ENCODE measurements at places on chromosomes 4 and X.

DNA sequence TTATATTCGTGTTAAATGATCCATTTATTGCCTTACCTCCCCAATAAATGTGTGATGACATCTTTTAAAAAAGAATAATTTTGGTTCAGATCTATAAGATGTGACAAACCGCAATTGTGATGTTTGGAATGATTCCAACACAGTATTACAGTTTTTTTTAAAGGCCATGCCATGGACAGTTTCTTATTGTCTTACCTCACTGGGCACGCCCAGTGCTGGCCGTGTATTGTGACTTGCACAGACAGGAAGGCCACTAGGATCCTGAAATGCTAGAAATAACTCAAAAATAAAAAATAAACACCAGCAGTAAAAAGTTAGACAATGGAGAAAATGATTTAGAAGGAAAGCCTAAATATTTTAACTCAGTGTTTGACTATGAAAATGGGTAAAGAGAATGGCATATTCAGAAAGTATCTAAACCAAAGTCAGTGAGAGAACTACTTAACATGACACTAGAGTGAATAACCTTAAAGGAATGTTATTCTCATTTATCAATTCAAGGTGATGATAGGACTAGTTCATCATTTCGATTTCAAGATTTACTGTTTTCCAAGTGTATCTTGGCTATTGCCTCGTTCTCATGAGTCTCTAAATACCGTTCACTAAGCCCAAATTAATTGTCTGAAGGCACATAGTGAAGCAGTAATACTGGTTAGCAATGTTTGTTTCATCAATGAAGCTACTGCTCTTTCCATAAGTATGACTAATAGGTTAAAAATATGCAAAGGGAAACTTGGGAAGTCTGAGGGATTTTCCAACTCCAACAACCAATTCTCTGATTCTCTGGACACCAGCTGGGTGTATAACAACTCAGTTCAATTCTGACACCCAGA, 46.1 kb upstream of the VEGFC start:
- no peak for ATAC-seq

- ATAC-seq: no peak
Measured at GRCh38 chr4:174451718-174452296, 70.5 kb downstream of the HPGD start.

- no peak for ATAC-seq
Measured at GRCh38 chrX:45719751-45720501, 519.2 kb upstream of the DIPK2B start.

- no peak for ATAC-seq
Measured at GRCh38 chr4:27316176-27316575, 455.5 kb downstream of the STIM2 start.

DNA sequence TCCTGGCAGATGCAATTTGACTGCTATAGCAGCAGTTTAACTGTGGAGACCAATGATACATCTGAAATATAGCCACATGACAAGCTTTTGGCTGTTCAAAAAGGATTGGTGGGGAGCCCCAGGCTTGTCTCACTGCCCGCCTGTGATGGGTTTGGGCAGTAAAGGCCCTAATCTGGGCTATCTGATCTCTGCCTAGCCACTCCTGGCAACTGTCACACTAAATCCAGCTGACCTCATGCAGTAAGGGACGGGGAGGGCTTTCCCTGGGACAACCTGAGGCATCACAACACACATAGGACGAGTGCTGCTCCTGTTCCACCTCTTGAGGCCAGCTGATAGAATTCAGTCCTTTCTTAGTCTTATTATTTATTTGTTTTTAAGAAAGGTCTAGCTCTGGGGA, 56.2 kb downstream of the CCDC158 start:
- ATAC-seq: no peak

- ATAC-seq: no peak
Measured at GRCh38 chr4:88033309-88033708, 25.9 kb downstream of the PKD2 start.

DNA sequence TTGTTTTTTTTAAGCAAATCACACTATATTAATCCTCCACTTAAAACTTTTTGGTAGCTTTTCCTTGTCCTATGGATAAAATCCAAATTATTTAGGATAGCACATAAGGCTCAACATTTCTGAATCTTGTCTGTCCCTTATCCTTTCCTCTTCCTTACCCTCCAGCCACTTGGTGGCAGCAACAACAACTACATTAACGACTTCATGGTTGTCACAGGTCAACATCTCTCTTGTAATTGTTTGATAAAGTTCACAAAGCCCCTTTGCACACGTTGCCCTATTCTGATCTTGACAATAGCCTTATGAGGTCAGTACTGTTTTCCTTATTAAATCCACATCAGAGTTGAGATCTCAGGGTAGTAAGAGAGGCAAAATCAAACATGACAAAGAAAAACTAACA, 269.0 kb upstream of the PABPC4L start:
- no peak for ATAC-seq

- ATAC-seq: no peak
Measured at GRCh38 chr4:113919611-113920010, 59.8 kb downstream of the ARSJ start.

GRCh38 chrX:84188320-84188834, 378 bp upstream of the RPS6KA6 start:
- peak; percentile 76 for ATAC-seq

GRCh38 chr4:107114059-107114458, 77.9 kb upstream of the DKK2 start:
- ATAC-seq: no peak

- no peak for ATAC-seq
Measured at GRCh38 chr4:27276307-27277073, 415.8 kb downstream of the STIM2 start.
